ENCODE measurements at places on chromosomes 7 and 10.

- DNase-seq, result no peak
Observed at GRCh38 chr10:14312014-14312413, 18.7 kb downstream of the FRMD4A start.

DNA sequence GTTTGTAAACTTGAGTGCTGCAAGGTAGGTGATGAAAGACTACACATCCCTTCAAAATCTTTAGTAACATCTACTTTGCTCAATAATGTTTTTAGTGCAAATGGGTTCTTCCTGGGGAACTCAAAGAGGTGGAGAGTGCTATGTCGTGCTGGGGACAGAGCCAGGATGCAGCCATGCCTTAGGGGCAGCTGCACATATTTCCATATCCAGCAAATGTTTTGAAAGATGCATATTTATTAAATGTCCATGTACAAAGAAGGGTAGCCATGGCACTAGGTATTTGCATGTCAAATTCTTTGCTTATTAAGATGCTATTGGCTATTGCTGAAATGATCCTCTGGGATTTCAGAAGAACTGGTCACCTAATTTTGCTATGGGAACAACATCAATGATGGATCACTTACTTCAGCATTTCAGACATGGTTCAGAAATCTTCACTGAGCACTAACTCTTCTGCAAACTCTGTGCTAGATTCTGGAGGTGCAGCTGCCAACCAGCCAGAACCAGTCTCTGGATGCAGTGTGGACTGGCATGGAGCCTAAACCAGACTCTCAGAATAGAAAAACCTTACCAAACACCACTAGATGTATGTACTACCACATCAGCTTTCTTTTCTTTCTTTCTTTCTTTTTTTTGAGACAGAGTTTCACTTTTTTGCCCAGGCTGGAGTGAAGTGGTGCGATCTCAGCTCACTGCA is 31.7 kb upstream of the DNMBP start:
- no peak for DNase-seq

DNA sequence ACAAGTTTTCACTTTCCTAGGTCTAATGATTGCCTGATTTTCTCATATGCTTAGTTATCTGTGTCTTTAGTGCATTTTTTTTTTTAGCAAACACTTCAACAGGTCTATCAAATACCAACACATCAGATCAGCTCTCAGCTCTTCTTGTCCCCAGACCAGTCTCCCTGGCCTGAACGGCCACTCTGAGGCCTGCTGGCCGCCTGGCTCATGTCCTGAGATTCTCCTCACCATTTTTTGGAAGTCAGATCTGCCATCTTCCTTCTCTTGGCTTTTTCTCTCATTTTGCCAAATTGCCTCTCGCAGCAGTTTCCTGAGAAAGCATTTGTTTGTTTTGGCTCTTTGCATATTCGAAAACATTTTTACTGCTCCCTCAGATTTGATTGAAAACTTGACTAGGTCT is 29.3 kb downstream of the PPP2R2D start:
- DNase-seq, result no peak

GRCh38 chr7:158414486-158414961 is 173.1 kb downstream of the PTPRN2 start:
- peak; percentile 69 for DNase-seq

GRCh38 chr7:107318523-107319160 is 149.8 kb downstream of the HBP1 start:
- DNase-seq, result peak; percentile 78

DNA sequence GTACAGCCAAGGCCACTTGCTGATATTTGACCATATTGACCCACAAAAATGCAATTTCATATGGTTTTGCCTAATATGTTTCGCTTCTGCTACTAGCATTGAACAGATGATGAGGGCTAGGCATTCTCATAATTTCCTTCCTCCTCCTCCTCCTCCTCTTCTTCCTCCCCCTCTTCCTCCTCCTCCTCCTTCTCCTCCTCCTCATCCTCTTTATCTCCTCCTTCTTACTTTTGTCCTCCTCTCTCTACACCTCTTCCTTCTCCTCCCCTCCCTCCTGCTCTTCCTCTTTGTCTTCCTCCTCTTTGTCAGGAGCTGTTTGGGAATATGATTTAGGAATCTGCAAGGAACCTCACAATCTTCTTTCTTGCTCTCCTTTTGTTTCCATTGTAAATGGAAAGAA is 133.9 kb upstream of the CELF2 start:
- DNase-seq, result no peak

DNA sequence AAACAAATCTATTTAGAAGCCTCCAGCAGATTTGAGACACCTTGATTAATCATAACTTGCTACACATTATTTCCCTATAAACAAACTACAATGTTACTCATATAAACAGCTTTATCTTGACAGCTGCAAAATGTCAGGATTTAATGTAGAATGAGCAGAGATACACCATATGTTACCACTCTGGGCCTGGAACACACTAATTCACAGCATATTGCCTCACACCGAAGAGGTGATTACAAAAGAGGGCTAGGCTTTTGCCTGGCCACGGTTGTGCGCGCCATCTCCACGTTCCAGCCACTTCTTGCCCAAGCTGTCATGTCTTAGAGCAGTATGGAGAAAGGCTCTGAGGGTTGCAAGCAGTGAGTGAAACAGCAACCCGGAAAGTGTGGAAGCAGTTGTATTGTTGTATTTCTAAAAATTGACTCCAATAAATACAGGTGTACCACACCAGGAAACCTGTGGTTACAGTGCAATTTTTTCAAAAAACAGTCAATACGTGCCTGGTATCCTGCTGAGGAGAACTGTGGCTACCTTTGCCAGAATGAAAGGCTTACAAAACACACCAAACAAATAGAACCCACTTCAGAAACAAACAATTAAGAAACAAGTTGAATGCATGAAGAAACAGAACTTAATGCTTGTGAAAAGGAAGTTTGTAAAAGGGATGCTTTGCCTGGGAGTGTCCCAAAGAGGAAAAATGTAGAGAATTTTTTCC is 498.1 kb downstream of the PLXNA4 start:
- DNase-seq, result no peak

DNA sequence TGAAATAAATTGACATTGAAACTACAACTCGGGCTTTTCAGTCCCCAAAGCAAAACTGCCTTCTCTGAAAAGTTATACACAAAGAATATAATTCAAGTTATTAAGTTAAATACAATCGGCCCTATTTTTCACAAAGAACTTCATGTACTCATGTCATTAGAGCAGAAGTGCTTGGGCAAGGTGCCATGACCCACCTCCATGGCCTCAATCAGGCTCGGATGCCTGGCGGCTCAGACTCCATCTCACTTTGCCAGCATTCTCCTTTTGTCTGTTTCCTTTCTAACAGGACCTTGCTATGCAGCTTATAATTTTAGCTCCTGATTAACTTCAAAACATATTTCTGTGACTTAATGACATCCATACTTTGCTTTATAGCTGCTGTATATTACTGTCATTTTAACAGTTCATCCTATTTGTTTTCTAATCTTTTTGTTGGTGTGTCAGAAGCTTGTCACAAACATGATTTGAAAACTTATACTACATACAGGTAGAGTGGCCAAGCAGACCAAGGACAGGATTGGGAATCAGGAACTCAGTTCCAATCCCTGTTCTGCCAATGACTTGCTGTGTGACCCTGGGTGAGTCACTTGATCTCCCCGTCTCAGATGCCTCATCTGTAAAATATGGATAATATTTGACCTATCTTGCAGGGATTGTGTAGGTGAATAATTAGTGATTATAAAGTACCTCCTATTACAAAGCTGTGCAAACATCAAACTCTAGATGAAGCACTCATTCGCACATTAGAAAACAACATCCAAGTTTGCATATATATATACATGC is 60.8 kb upstream of the ITGA8 start:
- DNase-seq, result peak; percentile 42

GRCh38 chr7:134640842-134641715 is 5.6 kb upstream of the BPGM start:
- no peak for DNase-seq

GRCh38 chr7:86667732-86668131 is 24.0 kb downstream of the GRM3 start:
- peak; percentile 6 for DNase-seq

DNA sequence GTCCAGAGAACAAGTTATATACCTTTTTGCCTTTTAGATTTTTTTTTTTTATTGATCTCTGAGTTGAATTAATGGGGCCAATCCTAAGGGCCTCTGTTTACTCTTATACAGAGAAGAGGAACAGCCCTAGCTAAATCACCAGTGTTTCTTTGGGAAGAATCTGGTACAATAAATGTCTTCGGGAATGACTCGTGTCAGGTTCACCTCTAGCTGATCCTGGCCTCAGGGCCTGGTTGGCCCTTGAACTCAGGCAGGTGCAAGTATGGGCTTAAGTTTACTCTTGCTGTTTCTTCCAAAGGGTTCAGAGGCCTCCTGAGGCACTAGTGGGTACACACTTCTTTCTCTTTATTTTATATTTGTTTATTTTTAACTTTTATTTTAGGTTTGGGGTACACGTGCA is 71.0 kb downstream of the LRMDA start:
- no peak for DNase-seq

- DNase-seq, result peak; percentile 59
Observed at GRCh38 chr7:25967278-25968204, 184.5 kb upstream of the NFE2L3 start.

GRCh38 chr7:39623732-39624441 is 515 bp downstream of the RALA start:
- peak; percentile 51 for DNase-seq

DNA sequence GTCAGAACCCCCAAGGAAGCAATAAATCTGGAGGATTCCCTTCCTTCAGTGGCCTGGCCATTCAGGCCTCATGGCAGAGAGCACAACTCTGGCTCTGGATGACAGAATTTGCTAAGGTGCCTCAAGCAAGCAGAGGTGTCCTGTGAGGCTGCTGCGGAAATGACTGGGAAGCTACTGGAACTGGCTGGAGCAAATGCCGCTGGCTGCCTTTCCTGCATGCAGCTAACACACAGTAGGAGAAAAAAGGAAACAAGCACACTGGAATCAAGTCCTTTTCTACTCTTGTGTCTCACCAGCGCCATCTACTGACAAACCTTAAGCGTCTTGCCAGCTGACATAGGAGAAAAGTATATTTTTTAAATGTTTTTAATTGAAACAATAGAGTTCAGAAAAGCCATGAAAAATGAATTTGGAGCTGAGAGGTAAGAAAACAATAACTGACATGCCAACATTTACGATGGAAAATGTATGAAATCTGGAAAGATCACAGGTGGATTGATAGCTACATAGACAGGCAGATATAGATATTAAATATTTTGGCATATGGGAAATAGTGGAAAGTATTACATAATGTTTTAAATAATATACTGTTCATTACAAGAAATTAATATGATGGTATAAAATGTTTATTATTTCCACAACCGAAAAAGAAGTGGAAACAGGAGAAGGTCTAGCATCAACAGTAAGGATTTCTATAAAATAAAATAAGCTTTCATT is 951.6 kb downstream of the ANKRD7 start:
- peak; percentile 79 for DNase-seq

DNA sequence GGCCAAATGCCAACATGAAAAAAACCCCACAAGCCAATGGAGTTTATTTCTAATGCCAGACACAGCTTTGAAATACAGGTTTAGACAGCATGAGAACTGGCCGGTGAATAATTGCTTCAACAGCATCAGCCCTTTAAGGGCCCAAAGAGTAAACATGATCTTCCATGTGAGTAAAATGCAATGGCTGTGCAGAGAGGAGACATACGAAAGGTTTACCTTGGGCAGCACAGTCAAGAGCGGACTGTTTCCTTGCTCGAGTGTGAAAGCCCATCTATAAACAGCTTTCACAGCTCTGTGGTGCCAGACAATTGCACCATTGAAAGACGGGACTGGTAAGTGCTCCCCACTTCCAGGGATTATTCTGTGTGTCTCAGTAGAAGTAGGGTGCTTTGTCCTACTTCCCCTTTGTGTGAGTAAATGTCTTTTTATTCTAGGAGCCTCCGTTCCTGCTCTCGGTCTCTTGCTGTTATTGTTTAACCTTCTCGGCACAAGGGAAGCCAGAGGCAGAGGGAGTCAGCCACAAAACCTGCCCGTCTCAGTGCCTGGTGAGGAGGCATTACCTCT is 77.8 kb upstream of the KAT6B start:
- DNase-seq, result no peak

GRCh38 chr10:78585952-78586351 is 482.8 kb upstream of the ZMIZ1 start:
- no peak for DNase-seq

GRCh38 chr7:143884241-143884968 is 17.6 kb downstream of the TCAF1 start:
- DNase-seq, result no peak

GRCh38 chr10:59382831-59383295 is 20.5 kb upstream of the FAM13C start:
- DNase-seq, result peak; percentile 62

- peak; percentile 69 for DNase-seq
Observed at GRCh38 chr7:72493850-72494661, 81.9 kb upstream of the CALN1 start.

DNA sequence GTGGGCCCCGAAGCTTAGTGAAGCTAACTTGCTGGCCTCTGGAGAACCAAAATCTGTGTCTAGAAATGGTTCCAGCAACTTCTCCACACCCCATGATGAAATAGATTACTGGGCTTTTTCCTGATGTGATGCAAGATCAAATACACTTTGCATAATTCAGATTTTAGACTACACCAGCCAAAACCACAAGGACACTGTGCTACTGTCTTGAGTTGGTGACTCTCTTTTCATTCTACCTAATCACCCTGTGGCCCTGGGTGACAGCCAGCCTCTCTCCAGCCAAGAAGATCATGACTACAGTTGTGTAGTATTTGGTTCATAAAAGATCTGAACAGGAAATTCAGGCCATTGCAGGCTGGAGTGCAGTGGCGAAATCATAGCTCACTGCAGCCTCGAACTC is 22.2 kb downstream of the AZGP1 start:
- DNase-seq, result no peak

- DNase-seq, result peak; percentile 79
Observed at GRCh38 chr10:34845070-34845469, 30.0 kb upstream of the PARD3 start.

- no peak for DNase-seq
Observed at GRCh38 chr7:69567800-69568199, 30.5 kb upstream of the AUTS2 start.

- DNase-seq, result peak; percentile 33
Observed at GRCh38 chr10:69065406-69066361, 22.2 kb upstream of the SRGN start.

DNA sequence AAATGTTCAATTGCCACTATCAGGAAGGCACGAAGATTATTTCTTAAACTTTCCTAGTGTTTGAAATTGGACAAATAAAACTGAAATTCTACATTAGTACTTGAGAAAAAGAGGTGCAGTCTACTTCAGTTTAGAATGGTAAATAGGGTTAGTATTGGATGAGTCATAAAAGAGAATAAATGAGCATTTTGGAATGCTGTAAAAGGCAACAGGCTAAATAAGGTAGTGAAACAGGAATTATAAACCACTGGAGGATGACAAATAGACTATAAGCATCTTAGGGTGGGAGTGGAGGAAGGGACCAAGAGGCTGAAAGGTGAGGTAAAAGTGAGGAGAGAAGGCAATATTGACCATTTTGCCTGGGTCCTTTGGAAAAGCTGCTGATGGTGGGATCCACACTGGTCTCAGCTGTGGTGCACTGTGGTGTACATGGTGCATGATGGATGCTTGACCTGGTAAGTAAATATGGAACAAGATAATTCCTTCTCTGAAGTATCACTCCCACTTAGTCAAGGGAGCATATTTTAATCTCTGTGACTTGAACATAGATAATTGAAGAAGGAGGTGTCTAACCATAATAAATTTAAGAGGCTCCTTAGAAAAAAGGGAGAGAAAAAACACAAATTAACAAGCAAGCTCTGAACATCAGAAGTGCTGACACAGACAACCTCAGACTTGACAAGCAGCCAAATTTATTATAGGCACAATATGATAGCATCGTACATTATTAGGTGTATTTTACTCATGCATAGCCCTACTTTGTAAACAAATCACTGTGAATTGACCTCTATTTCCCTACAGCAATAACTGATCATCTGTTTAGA is 76.4 kb upstream of the SCIN start:
- no peak for DNase-seq

- no peak for DNase-seq
Observed at GRCh38 chr7:150332852-150333635, 8.4 kb downstream of the RARRES2 start.
